Right ventricle myocardium superior (tissue), 1 donor: ENCODE measurements at places on chromosomes 1 and 21. TPM values are rescaled to one million over a fixed set of nuclear protein-coding genes. Genes with fewer than 3 reads are reported as not detected.

- no peak for DNase-seq
Observed at GRCh38 chr1:224644553-224645154, 28.5 kb downstream of the CNIH3 start.

Gene LCE1F
- not detected for total RNA-seq

Gene SPRR4
- total RNA-seq, result not detected

- no peak for DNase-seq
Observed at GRCh38 chr1:106222403-106222802, 834.1 kb upstream of the PRMT6 start.

- DNase-seq, result no peak
Observed at GRCh38 chr1:214637722-214638458, 34.9 kb downstream of the CENPF start.

GRCh38 chr1:83026745-83027144 lies 972.2 kb downstream of the TTLL7 start:
- no peak for DNase-seq

DNA sequence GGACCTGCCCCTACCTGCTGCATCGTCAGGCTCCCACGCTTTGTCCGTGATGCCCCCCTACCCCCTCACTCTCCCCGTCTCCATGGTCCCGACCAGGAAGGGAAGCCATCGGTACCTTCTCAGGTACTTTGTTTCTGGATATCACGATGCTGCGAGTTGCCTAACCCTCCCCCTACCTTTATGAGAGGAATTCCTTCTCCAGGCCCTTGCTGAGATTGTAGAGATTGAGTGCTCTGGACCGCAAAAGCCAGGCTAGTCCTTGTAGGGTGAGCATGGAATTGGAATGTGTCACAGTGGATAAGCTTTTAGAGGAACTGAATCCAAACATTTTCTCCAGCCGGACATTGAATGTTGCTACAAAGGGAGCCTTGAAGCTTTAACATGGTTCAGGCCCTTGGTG lies 8.9 kb downstream of the SPATA46 start:
- no peak for DNase-seq

- no peak for DNase-seq
Observed at GRCh38 chr1:31961536-31961935, 23.4 kb upstream of the PTP4A2 start.

DNA sequence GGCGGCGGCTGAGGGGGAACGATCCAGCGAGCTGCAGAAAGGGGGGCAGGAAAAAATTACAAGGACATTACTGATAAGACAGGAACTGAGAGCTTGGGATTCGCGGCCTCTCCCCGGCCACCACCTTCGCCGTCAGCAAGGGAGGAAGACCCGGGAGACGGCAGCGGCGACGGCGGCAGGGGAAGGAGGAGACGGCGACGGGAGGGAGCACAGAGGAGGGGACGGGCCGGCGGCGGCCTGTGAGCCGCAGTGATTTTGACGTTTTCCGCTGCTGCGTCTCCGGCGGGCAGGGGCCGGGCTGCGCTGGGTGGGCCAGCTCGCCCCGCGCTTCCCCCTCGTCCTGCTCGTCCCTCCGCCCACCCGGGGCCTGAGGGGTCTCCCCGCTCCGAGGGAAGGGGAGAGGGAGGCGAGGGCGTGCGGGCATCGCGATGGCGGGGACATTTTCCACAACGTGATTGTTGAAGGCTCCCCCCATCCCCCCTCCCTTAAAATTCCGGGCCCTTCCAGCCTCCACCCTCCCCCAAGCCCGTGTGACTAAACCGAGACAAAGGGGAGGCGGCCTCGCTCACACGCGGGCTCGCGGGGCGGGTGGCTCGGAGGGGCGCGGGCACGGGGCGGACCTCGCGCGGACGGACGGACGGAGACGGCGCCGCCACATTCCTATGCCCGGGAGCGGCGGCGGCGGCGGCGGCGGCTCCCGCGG lies 407 bp downstream of the CAMSAP2 start:
- DNase-seq, result peak; percentile 88
